ENCODE measurements at places on chromosomes 5 and 9.

GRCh38 chr5:51651889-51652288 lies 268.6 kb downstream of the ISL1 start:
- DNase-seq = no peak

- no peak for DNase-seq
Measured at GRCh38 chr5:14200312-14200990, 57.3 kb downstream of the TRIO start.

- no peak for DNase-seq
Measured at GRCh38 chr5:56615361-56616153, 199.8 kb upstream of the MAP3K1 start.

DNA sequence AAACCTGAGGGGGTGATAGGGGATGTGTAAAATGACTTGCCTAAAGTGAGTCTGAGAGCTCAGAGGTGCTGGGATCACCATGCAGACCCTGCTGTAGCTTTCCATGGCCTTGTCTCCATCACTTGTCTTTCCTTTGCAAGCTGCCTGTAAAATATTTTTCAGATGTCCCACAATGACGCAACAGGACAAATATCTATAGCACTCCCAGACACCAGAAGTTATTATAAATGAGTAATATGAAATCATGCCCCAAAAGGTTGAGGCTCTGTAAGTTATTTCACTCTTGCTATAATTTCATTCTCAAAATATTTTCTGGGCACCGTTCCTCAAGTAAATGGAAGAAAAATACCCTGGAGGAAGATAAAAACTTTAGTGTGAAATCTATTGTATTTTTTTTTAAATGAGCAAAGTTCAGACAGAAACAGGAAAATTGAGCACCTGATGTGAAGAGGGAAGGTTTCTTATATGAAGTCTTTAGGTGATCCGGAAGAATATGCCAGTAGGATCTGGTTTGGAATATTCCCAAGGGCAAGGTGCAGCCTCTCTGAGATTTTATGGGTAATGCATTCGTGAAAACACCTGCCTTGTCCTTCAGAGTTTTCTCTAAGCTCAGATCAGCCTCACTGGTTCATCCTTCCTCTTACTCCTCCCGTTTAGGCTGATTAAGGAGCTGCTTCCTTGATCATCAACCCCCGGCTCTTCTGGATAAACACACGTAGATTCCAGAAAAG lies 138.3 kb upstream of the DMAC1 start:
- DNase-seq = no peak

- DNase-seq = no peak
Measured at GRCh38 chr5:26578002-26578401, 460.4 kb downstream of the CDH9 start.

DNA sequence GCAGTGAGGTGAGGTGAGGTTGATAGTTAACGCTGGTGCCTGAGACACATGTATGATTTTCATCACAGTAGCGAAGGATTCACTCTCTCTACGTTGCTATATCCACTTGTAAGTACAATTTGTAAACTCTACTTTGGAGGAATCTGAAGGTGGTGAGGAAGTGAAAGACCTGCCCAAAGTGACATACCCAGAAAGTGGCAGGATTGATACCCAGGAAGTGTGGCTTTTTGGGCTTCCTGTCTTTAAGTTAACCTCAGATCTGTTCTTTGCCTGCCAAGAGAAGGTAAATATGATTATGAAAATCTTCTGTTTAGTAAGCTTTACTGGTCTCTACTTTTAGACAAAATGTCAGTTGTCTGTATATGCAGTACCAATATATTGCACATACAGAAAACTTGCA lies 143.1 kb downstream of the SH3GL2 start:
- DNase-seq = no peak

GRCh38 chr5:132250547-132250946 lies 6.9 kb upstream of the PDLIM4 start:
- no peak for DNase-seq

DNA sequence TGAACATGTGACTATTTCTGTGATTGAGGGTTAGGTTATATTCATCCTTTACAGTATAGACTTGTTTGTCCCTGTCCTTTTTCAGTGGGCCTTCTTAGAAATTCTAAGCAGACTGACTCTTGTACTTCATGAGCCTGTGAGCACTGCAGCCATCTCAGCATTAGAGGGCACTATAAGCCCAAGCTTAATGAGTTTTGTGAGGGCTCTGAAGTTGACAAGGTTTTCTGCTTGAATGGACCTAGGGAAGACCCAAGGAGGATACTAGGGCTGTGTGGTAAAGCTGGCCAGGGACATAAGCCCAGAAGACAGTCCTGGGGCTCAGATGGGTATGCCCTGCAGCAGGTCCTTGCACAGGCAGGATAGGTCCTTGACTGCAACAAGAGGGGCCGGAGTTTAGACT lies 126.5 kb downstream of the MRPS30 start:
- DNase-seq = no peak

- DNase-seq = no peak
Measured at GRCh38 chr5:58752104-58752503, 169.2 kb downstream of the RAB3C start.

GRCh38 chr5:158487664-158488063 lies 612.1 kb downstream of the EBF1 start:
- no peak for DNase-seq

GRCh38 chr9:110808599-110808980 lies 140.0 kb downstream of the MUSK start:
- no peak for DNase-seq

GRCh38 chr9:38003230-38003629 lies 65.8 kb downstream of the SHB start:
- DNase-seq = no peak

- DNase-seq = no peak
Measured at GRCh38 chr9:21174671-21175070, 8.2 kb upstream of the IFNA21 start.
